Stimulated activated CD4-positive, alpha-beta T cell treated with anti-CD3 and anti-CD28 coated beads, TNF-alpha, amount 100 ng/mL, for 48 hours (primary cell): ENCODE measurements at places on chromosomes 6 and 20.

GRCh38 chr6:160919723-160920440 is 71.7 kb upstream of the MAP3K4 start:
- DNase-seq, result no peak

DNA sequence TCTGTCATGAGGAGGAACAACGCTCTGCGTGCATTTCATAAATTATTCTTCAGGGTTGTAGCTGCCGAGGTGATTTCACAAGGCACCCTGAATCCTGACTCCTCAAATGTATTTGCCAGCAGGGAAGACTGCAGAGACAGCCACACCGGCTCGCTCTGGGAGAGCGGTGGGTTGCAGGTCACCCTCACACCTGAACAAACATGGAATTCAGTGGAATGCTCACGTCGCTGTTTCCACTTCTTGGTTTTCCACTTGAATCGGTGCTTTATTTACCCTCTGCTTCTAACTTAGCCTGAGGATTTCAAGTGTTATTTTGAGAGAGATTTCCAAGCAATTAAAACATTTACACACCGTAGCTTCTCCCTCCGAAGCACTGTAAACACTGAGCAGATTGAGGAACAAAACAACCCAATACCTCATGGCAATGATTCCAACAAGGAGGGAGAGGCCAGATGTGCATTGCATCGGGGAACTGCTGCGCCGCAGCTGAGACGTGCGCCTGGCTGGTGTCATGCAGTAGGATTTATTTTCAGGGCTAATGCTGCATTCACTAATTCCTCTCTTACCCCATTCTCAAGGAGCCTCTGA is 59.5 kb upstream of the GGTLC1 start:
- DNase-seq, result no peak

DNA sequence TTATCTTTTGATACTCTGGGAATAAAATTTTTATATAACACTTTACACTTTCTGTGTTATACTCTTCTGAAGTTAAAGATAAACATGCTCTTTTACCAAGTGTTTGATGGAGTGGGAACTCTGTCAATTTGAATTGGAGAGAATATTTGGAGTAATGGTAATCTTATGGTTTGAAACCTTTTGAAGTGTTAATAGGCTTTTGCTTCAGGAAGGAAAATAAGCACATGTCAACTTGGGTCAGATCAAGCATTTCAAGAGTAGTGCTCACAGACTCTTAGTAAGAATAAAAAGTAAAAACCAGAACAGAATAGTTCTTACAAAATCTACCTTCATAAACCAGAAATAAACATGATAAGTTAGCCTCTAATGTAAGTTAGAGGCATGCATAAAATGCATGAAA is 24.4 kb upstream of the IRAK1BP1 start:
- DNase-seq, result no peak

GRCh38 chr6:162856885-162857284 is 129.1 kb downstream of the PACRG start:
- DNase-seq, result no peak

- DNase-seq, result peak; percentile 36
Observed at GRCh38 chr20:46040902-46041535, 12.0 kb downstream of the SLC12A5 start.

DNA sequence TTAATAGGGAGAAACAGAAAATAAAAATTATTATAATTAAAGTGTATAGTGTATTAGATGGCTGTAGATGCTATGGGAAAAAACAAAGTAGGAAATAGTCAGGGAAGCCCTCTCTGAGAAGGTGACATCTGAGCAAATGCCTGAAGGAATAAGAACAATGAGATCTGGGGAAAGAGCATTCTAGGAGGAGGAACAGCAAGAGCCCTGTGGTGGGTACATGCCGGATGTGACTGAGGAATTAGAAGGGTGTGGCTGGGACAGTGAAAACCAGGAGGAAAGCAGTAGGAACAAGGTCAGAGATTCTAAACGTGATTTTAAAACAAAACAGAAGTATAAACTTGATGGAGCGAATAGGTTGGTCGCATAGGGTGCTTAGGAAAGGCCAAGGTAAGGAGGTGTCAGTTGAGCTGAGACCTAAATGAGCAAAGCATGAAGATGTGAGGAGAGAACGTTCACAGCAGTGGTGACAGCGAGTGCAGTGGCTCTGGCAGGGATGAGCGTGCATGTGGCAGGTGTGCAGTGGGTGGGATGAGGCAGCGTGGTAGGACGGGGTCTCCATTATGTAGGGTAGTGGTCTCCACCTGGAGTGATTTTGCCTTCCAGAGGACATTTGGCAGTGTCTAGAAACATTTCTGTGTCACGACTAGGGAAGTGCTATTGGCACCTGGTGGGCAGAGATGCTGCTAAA is 97.1 kb upstream of the MRPS10 start:
- no peak for DNase-seq

GRCh38 chr20:5128886-5129285 is 2.1 kb downstream of the CDS2 start:
- DNase-seq, result no peak

GRCh38 chr6:124438546-124439065 is 523.6 kb upstream of the RNF217 start:
- DNase-seq, result no peak

- DNase-seq, result no peak
Observed at GRCh38 chr6:101666256-101666655, 272.7 kb downstream of the GRIK2 start.

DNA sequence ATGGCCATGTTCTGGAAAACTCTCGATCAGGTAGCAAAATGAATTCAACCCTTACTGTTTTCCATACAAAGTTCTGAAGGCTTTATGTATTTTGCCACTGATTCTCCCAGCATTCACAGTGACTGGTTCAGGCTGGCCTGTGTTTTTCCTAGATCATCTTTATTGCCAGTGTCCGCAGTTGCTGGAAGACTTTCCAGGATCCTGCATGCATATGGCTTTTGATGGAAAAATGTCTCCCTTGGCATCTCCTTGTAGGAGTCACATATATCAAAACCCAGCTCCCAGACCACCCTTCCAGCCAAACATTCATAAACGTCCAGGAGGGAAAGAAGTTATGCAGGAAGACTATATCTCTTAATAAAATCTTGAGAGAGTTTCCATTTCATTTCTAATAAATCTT is 588.8 kb downstream of the MAFB start:
- no peak for DNase-seq

- DNase-seq, result no peak
Observed at GRCh38 chr6:167394339-167394738, 69.5 kb downstream of the TTLL2 start.

- peak; percentile 11 for DNase-seq
Observed at GRCh38 chr20:35226884-35227681, 593 bp downstream of the MMP24 start.

DNA sequence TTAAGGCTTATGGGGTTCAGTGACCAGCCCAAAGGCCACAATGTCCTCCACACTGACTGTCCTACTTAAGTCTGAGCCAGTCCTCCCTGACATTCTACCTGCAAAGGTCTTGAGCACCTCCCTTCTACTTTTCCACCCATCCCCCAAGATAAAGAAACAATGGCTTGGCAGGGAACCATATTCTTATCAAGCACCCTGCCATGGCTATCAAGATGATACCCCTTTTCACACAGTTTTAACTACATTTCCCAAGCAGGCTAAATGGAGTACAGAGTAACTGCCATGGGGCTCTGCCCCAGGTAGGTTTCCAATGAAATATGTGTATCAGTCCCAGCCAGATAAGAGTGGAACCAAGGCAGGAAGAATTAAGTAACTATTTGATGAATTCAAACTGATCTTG is 85.9 kb upstream of the MOCS1 start:
- no peak for DNase-seq

- DNase-seq, result no peak
Observed at GRCh38 chr6:150267686-150268561, 100.9 kb upstream of the IYD start.

- no peak for DNase-seq
Observed at GRCh38 chr20:50731930-50732690, 730 bp downstream of the PARD6B start.

DNA sequence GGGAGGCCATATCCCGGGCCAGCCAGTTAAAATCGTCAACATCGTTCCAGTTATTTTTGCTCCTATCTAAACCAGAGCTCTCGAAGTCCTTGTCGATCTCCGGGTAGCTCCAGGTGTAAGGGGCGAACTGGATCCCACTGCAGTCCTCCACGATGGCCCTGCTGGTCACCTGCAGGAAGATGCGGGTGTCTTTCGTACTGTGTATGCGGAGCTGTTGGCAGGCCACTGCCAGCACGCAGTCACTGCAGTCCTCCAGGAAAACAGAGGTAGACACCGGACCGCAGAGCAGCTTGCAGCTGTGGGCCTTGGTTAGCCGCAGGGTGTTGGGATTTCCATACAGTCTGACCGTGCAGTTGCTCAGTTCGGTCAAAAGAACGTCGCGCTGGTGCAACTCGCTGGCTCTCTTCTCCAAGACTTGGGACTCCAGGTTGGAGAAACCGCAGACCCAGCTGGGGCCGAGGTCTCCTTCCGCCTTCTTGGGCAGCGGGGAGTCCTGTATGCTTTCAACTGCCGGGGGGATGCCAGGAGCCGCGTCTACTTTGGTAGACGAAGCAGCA is 742 bp downstream of the TBCC start:
- DNase-seq, result no peak

- no peak for DNase-seq
Observed at GRCh38 chr20:63765902-63766301, 26.3 kb downstream of the SLC2A4RG start.

GRCh38 chr6:30647242-30648116 is 546 bp downstream of the C6orf136 start:
- DNase-seq, result peak; percentile 63

- peak; percentile 45 for DNase-seq
Observed at GRCh38 chr6:137827977-137828810, 38.9 kb upstream of the TNFAIP3 start.

GRCh38 chr6:166438211-166438861 is 55.6 kb upstream of the MPC1 start:
- DNase-seq, result no peak

DNA sequence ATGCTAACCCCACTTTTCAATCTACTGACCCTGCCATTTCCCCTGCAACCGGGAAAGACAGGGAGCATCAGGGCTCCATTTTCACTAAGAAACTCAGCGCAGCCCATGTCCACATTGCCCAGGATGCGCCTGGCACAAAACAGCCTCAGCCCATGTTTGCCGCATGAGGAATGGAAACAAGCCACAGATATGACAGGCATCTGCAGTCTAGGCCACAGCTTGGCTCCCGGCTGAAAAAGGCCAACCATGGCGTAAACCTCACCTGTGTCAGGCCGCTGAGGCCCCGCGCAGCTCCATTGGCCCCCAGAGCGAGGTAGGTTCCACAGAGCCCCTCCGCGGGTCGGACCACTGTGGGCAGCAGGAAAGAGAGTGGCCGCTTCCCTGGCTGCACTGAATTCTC is 21.7 kb downstream of the GGT7 start:
- no peak for DNase-seq

GRCh38 chr20:57310821-57311514 is 18.6 kb upstream of the SPO11 start:
- no peak for DNase-seq

GRCh38 chr20:36474563-36474962 is 66.8 kb upstream of the MYL9 start:
- DNase-seq, result no peak

GRCh38 chr6:167238694-167239467 is 52.2 kb upstream of the UNC93A start:
- no peak for DNase-seq

DNA sequence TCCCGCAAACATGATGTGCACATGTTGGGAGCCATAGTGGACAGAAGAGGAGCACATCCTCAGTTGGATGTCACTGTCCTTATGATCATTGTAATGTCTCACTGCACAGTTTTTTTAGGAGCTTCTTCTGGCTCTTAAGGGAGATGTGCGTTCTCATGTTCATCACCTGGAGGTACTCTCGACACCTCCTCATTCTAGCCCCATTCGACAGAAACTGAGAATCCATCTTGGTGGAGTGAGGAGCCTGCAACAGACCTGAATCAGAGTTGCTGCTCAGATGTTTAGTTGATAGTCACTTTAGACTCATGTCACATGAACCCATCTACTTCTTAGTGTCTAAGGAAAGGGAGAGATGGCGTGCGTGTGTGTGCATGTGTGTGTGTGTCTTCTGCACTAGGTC is 2.3 kb upstream of the BMP6 start:
- no peak for DNase-seq

DNA sequence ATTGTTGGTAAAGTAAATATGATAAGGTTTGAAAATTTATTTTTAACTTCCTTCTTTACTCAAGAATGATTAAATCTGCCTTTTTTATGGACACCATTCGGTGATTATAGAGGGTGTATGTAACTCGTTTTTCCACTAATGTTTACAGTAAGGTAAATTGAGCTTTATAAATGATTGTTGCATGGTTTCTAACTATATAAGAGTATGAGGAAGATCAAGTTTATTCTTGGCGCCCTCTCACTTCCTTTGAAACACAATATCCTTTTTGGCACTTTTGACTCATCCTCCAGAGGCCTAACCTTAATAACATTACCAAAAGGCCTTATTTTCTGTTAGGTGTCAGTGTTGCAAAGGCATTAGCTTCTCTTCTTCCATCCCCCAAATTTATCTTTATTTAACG is 41.8 kb upstream of the MTRF1L start:
- no peak for DNase-seq

- no peak for DNase-seq
Observed at GRCh38 chr6:142300302-142300701, 1.5 kb upstream of the ADGRG6 start.

DNA sequence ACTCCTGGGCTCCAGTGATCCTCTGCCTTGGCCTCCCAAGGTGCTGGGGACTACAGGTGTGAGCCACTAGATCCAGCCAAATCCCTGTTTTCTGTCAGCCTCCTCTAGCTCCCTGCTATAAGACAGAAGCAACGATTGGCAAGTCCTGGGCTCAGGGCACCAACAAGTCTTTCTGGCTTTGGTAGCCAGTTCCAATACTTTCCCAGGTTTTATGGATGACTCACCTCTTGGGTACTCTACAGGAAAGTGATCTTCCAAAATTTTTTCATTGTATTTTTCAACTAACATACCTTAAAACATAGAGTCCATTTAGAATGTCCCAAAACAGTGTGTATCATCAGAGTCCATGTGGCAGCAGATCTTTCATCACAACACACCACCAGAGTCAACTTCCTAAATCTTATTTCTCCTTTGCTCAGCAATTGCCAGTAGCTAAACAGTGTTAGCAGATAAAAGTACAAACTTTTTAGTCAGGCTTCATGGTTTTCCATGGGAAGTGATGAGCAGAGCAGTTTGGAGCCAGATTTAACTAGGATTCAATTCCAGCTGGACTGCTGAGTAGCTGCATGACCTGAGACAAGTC is 13.3 kb downstream of the GABBR1 start:
- no peak for DNase-seq

- no peak for DNase-seq
Observed at GRCh38 chr20:2815242-2815900, 584 bp downstream of the C20orf141 start.

GRCh38 chr20:49110767-49111694 is 64.9 kb downstream of the CSE1L start:
- no peak for DNase-seq

- DNase-seq, result no peak
Observed at GRCh38 chr6:119170447-119171087, 92.1 kb upstream of the FAM184A start.

- DNase-seq, result no peak
Observed at GRCh38 chr20:54305421-54305820, 97.5 kb downstream of the PFDN4 start.

GRCh38 chr6:163814494-163815364 is 400.2 kb downstream of the QKI start:
- no peak for DNase-seq
